ENCODE measurements at places on chromosomes 5 and 9.

DNA sequence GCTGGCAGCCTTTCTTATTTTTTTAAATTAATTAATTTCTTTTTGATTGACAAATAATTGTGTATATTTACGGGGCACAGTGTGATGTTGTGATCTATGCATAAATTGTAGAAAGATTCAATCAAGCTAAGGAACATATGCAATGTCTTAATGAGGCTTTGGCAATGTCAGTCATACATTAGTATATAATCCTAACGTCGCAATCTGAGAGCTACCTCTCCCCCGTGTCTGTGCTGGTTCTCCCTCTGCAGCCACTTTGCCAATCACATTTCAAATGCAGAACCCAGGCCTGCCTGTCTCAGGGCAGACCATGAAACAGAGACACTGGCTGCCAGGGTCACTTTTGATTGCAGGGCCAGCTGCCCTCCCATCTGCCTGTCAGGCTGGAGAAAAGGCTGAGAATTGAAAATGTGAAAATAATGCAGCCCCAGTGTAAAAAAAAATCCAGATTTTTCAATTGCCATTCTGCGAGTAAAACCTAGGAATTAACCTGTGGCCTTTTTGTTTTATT lies 56.3 kb downstream of the SLC24A2 start:
- no peak for DNase-seq

DNA sequence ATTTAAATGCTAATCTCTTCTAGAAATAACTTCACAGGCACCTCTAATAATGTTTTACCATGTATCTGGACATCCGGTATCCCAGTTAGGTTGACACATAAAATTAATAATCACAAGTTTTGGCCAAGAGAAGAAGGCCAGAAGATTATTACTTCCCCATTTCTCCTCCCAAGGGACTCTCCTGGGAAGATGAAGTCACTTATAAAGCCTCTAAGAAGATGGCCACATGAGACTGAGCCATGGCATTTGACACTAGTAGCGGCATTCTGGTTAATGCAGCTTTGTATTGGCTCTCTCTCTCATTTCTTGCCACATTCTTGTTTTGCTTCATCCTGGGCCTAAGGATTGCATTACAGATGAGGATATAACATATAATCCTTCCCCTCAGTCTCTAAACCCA lies 34.5 kb upstream of the RASA1 start:
- DNase-seq, result no peak

GRCh38 chr5:24026288-24026687 lies 518.9 kb downstream of the PRDM9 start:
- DNase-seq, result no peak

GRCh38 chr9:30411571-30411970 lies 1972.9 kb upstream of the ACO1 start:
- no peak for DNase-seq

DNA sequence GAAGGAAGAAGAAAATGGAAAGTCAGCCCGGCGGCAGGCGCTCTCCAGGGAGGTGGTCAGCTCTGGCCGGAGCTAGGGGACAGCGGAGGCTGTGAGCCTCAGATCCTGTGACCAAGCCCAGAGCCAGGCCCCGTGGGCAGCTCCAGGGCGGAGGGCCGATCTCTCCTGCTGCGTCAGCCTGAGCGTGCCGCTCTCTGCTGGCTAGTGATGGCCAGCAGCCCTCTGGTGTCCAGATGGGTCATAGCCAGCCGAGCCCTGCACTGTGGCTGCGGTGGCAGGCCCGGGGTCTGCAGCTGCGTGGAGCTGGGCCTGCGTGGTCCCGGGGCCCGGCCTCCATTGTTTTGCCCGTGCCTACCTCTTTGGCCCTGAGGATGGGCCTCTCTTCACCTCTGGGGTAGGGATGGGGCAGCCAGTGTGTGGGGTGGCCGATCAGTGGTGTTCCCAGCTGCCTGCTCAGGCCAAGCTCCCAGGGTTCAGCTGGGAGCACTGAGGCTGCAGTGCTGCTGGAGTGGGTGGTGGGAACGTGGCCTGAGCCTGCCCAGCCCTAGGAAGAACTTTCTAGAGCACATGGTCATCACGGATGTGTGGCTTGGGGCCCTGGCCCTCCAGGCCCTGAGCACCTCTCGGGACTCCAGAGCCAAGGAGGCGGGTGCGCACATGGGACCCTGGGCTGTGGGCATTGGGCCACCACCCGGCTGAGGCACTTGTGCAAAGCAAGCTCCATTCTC lies 17.1 kb upstream of the NRARP start:
- DNase-seq, result no peak

GRCh38 chr9:97904725-97905124 lies 17.6 kb downstream of the TRMO start:
- peak; percentile 17 for DNase-seq

GRCh38 chr5:160133071-160133917 lies 14.0 kb upstream of the PWWP2A start:
- DNase-seq, result no peak

GRCh38 chr5:131538177-131538593 lies 96.8 kb downstream of the RAPGEF6 start:
- no peak for DNase-seq

- no peak for DNase-seq
Observed at GRCh38 chr9:115015018-115015635, 84.7 kb upstream of the TNFSF8 start.

- DNase-seq, result peak; percentile 69
Observed at GRCh38 chr5:157214861-157215513, 34.3 kb downstream of the ITK start.

DNA sequence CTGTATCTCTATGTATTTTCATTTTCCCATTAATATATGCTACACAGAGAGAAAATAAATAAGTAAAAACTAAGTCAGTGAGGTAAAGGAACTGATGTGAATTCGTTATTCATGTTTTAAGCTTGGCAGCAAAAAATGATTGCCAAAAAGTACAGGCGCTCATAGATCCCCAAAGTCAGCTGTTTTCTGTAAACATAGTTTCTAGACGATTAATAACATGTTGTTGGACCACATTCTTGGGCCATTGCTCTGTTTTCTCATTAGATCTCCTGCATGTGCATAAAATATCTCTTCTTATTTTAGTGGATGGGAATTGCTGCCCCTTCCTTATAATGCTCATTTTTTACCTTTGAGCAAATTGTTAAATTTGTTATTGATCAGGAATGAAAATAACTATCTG lies 215.2 kb downstream of the TLE1 start:
- DNase-seq, result no peak

- DNase-seq, result no peak
Observed at GRCh38 chr5:29878599-29878998, 1314.9 kb upstream of the CDH6 start.

DNA sequence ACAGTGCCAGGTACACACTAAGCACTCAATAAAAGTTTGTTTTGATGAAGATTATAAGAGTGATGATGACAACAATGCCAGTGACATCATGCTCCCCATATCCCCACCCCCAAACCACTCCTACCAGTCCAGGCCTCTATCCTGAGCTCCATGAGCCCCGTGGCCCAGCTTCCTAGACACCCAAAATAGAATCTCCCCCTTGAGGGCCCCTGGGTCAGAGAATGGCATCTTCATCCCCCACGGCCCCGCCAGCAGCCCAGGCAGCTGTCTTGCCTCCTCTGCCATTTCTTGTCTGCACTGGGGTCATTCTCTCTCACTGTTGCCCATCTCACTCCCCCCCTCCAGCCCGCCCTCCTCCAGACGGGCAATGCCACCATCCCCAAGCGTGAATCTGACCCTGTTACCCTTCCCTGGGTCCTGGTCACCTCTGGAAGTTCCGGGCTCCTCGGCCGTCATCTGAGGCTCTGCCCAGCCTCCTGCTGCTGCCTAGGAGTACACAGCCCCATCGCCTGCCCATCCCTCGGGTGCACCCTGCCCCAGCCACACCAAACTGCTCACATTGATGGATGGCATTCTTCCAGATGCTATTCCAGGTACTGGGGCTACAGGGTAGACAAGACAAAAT lies 76.8 kb upstream of the LMX1B start:
- no peak for DNase-seq

GRCh38 chr9:126097679-126098078 lies 228.9 kb upstream of the MVB12B start:
- DNase-seq, result no peak

- DNase-seq, result no peak
Observed at GRCh38 chr5:122412966-122413365, 100.9 kb downstream of the SNCAIP start.

- peak; percentile 25 for DNase-seq
Observed at GRCh38 chr9:98707166-98708102, 1.3 kb downstream of the GABBR2 start.

DNA sequence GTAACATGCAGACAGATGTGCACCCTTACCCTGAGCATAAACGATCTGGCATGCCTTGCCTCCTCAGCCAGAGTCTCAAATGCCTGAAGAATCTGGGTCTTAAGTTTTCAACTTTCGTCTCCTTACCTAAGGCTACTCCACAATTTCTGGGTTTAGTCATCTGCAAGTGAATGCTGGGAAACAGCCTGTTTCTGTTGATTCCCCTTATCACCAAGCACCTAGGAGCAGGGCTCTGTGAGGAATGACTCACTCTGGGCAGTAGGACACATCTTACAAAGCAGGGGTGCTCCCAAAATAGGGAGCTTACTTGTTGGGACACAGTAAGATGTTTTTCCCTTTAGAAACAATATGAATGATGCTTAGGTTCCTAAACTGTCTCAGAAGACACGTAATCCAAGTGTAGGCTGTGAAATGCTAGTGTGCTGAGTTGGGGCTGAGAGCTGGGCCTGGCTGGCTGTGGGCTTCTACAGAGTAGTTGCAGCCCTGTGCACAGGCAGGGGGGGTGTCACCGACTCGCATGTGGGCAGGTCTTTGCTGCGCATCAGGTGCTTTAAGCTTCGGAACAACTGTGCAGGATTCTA lies 58.0 kb downstream of the DAP start:
- DNase-seq, result no peak

GRCh38 chr9:36207016-36207415 lies 16.3 kb downstream of the CLTA start:
- DNase-seq, result no peak

GRCh38 chr9:130010151-130010988 lies 32.6 kb downstream of the FNBP1 start:
- no peak for DNase-seq

- DNase-seq, result no peak
Observed at GRCh38 chr9:130825351-130825651, 9.8 kb upstream of the ABL1 start.

DNA sequence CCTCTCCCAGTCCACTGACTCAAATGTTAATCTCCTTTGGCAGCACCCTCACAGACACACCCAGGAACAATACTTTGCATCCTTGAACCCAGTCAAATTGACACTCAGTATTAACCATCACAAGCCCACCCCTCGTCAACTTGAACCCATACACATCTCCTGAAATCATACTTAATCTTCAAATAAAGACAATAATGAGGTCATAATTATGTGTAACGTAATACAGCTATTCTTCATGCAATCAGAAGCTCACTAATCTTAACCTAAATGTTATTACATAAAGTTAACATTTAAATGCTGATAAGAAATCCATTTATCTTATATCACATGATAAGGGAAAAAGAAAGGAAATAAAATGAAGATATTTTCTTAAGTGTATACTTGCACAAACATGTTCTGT lies 65.2 kb downstream of the PPIC start:
- no peak for DNase-seq

DNA sequence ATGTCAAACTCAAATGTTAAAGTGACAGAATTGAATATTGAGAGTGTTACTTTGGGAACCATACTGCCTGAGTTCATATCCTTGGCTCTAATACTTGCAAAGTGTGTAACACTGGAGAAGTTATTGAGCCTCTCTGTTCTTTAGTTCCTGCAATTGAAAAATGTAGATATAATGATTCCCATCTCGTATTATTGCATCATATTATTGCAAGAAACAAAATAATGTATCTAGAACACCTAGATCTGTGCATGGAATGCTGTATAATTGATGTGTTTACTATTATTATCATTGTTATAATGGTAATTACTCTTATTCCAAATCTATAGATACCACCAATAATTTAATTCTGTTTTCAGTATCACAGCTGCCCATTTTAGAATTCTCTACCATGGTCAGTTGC lies 310.3 kb downstream of the GABRG2 start:
- no peak for DNase-seq
